ENCODE measurements at places on chromosomes 7 and 10. TPM values are rescaled to one million over a fixed set of nuclear protein-coding genes. Genes with fewer than 3 reads are reported as not detected.

GRCh38 chr7:27611059-27611458, 51.6 kb downstream of the HIBADH start:
- DNase-seq, result peak; percentile 93

- DNase-seq, result peak; percentile 48
These were observed 130.9 kb upstream of the MKLN1 start for GRCh38 chr7:131196803-131197202.

GRCh38 chr7:13982940-13983677, 6.4 kb downstream of the ETV1 start:
- DNase-seq, result no peak

- peak; percentile 38 for DNase-seq
These were observed 14.2 kb downstream of the TFAM start for GRCh38 chr10:58399410-58399809.

- DNase-seq, result peak; percentile 100
These were observed 35.5 kb upstream of the DGKI start for GRCh38 chr7:137882261-137882668.

- no peak for DNase-seq
These were observed 84.9 kb downstream of the MAP3K8 start for GRCh38 chr10:30518907-30519306.

The KIAA1549 gene
- total RNA-seq, result 2.6 TPM

DNA sequence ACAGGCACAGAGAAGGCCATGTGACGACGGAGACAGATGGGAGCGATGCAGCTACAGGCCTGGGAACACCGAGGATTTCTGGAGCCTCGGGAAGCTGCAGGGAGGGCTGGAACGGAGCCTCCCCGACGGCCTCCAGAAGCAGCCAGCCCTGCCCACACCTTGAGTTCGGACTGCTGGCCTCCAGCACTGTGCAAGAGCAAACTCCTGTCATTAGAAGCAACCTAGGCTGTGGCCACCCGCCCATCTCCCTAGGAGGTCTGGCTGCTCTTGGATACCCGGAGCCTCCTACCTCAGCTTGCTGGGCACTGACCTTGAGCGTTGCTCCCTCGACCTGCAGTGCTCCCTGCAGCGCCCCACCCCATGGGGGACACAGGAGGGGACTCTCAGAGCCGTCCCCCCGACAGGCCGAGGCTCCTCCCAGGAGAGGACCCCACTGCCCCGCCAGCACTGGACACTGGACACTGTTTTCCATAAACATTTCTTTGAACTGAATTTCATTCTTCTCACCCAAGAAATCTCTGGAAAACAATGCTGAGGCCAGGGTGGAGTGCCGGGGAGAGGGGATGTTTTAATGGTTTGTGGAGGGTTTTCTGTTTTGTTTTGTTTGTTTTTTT, 22.5 kb upstream of the TNRC18 start:
- DNase-seq, result no peak

The SPDYE2B gene
- not detected for total RNA-seq

DNA sequence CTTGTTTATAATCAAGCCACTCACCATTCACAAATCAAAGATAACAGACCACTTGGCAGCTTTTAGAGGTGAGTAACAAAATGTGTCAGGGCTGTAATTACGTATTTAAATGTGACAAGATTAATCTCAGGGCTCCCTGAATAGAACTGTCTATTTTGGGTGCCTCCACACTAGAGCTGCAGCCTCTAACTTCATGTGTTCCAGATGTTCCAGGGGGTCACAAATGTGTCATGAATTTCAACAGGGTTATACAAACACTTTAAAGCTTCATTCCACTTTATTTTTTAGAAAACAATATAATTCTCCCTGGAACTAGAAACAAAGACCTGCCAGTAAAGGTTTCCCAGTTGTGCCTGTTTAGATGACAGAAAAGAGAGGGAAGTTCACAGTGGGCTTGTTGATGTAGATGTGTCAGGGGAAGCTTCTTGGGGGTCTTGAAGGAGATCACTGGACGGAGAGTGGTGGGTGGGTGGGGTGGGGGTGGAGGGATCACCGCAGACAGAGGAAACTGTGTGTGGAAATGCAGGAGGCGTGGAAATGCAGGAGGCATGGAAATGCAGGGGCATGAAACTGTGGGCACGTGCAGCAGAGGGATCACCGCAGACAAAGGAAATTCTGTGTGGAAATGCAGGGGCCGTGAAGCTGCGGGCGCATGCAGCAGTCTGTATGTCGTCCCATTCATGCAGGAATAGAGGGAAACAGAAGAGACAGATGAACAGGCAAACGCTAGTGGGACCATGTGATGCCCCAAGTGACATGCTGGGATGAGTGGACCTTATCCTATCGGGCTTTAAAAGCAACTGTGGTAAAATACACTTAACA, 42.0 kb upstream of the TRIL start:
- DNase-seq, result no peak

DNA sequence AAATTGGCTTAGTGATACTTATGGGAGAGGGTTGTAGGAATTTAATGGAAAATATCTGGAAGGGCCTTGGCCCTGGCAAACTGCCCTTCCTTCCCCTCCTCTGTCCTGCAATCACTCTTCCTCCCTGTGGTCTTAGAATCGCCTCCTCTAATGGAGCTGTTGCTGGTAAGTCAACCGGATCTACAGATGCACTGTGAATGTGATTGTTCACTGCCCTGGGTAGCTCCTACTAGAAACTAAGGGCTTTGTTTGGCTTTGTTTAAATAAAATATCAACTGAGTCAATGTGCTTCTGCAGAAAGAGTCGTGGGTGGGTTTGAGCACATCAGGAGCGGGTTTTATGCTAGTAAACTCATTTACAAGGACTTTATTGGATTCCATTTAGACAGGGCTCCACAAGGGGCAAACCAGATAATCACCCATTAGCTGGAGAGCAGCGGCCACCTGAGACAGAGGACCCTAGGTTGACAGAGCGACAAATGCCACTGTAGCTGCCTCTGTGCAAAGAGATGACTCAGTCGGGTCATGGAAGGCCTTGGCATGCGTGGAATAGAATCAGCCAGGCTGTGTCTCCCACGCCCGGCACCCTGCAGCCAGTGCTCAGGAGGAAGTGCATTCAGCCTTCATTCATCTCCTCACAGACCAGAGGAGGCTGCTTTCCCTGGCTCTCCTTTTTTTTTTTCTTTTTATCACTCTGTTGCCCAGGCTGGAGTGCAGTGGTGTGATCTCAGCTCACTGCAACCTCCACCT, 97.9 kb downstream of the GAD2 start:
- no peak for DNase-seq

- DNase-seq, result no peak
These were observed 4.7 kb downstream of the ZNF786 start for GRCh38 chr7:149085866-149086265.

GRCh38 chr7:18278316-18278715, 217.2 kb upstream of the HDAC9 start:
- no peak for DNase-seq

The UNCX gene
- total RNA-seq, result not detected

The FAM237B gene
- not detected for total RNA-seq

DNA sequence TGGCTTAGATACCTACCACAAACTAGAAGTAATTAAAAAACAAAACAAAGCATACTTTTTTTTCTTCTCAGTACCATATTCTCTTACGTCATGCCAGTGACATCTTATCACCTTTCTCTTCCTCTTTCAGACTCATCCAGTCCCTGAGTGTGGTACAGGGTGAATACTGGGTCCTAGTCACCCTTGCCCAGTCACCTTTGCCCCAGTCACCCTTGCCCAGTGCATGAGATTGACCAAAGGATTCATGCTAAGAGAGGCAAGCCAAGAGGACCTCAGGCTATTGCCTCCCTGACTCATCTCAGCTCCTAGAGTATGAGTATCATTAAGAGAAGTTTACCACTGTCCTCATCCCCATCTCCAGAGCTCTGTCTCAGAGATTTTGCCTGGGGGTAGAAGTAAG, 10.0 kb upstream of the TSPAN12 start:
- DNase-seq, result peak; percentile 74

DNA sequence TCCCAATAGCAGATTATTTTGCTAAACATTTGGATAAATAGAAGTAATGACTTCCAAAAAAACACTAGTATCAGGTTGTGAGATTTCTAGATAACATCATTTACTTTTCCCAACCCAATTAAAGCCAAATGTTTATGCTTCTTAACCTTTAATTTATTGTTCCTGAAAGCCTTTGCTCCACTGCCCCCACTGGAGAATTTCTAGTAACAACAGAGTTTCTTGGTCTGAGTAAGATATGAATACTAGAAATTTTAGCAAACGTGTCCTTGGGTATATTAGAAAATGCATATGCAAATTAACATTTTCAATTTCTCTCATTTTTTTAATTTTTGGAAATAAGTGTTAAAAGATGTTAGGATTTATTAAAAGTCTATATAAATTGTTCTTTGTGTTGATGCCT, 958.0 kb upstream of the PHF14 start:
- DNase-seq, result no peak

DNA sequence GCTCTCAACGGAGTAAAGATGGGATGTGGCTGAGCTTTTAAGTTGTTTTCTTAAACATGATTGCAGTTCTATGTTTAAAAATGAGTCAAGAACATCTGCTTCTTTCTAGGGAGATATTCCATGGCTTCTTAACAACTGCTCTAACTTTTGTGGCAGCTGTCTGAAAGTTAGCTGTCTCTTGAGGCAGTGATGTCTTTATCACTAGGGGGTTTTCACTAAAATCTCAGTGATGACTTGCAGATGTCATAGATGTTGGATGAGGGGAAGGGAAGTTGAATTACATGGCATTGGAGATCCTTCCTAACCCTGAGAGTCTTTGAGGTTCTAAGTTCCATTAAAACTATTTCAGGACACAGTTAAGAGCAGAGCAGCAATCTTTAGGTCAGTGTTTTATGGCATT, 43.5 kb downstream of the PRKG1 start:
- DNase-seq, result no peak

The ADAM12 gene
- 43.4 TPM for total RNA-seq

GRCh38 chr10:22643775-22644174, 70.6 kb downstream of the PIP4K2A start:
- no peak for DNase-seq

The SEMA3E gene
- total RNA-seq, result not detected

- DNase-seq, result no peak
These were observed 13.9 kb upstream of the PLAC9 start for GRCh38 chr10:80118669-80119068.

GRCh38 chr7:26305090-26305868, 13.6 kb downstream of the SNX10 start:
- DNase-seq, result no peak

The BLNK gene
- not detected for total RNA-seq

DNA sequence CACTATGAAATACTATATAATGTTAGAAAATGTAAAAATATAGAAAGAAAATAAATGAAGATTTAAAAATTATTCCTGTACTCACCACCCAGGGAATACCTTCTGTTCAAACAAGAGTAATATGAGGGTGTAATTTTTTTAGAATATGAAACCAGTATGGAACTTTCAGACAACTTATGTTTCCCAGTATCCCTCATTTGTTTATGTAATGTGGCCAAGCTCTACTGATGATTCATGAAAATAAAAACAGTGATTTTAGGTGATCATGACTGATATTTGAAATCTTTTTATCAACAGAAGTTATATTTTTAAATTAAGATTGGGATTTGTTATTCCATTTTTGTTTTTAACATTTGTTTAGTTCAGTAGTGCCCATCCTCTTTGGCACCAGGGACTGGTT, 18.8 kb downstream of the SLK start:
- peak; percentile 17 for DNase-seq

DNA sequence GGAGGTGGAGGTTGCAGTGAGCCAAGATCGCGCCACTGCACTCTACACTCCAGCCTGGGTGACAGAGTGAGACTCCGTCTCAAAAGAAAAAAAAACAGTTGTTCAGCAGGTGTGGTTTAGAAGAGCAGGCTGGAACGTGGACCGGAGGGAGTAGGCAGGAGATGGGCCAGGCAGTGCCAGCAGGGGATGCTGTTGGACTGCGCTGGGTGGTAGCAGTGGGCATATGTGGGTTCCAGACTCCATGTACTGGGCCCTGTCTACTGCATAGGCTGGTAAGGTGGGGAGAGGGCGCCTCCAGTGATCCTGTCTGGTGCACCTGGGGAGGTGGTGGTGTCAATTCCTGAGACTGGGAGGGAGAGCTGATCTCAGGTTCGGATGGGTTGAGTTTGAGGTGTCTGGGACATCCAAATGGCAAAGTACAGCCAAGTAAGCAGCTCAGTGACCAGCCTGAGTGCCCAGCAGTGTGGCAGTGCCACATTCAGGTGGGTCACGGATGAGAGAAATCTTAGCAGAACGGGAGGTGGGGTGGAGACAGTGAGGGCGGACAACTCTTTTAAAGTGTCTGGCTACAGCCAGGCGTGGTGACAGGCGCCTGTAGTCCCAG, 25.9 kb downstream of the SFXN4 start:
- peak; percentile 39 for DNase-seq

GRCh38 chr7:135709508-135709907, 18.5 kb downstream of the SLC13A4 start:
- no peak for DNase-seq

DNA sequence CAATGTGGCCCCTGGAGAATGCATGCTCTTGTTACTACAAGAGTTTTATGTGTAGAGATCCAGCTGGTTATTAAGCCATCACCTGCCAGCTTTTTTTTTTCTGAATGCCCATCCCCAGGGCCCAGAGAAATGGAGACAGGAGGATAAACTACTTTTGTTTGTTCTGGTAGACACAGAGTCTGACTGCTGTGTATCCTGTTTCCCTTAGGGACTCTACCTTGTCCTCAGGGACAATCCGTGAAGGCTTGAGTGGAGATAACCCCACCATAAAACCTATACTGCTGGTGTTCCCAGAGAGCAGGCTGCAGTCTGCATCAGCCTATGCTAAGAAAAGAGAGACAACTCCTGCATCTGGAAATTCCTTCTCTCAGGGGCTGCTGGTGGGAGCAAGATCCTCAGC, at the start of gene OR2A5:
Gene OR2A5 (plus strand): TSS at position 301 of the 400 bp plus-strand sequence. CDS start 1,454 bp downstream, outside the sequence.
- no peak for DNase-seq

DNA sequence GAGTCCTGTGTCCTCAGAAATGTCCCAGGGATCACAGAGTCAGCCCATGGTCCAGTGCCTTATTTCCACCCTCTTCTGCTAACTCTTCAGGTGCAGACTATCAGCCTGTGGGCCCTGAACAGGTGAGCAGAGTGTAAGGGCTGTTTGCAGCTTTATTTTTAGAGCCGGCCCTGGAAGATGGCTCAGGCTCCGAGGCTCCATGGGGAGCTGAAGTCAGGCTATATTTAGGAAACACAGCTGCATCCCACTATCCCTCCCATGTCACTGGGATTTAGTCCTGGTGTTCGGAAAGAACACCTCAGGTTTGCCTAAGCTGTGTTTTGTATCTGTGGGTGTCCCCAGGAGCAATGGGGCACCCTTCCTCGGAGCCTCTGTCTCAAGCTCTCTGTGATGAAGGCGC, 126.9 kb downstream of the RPS24 start:
- no peak for DNase-seq

The NOD1 gene
- total RNA-seq, result 4.6 TPM

DNA sequence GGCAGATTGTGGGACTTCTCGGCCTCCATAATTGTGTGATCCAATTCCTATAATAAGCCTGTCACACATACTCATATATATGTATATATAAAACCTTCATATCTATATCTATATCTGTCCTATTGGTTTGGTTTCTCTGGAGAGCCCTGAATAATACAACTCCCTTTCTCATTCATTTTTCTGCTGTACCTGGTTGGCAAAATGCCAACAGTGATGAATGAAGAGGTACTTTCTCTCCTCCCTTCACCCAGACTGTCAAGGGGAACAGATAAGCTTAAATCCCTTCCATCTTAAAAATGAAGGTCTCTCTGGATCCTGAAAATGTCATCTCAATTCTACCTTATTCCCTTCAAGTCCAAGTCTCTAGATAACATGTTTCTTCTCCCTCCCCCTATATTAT, 60.3 kb upstream of the FOXP2 start:
- DNase-seq, result no peak

- DNase-seq, result no peak
These were observed 152.1 kb upstream of the TARP start for GRCh38 chr7:38425509-38425908.

GRCh38 chr7:108409146-108409545, 47.1 kb downstream of the NRCAM start:
- no peak for DNase-seq

All from M059J (cell line).